Stimulated activated CD8-positive, alpha-beta memory T cell treated with anti-CD3 and anti-CD28 coated beads, Interleukin-2, amount 100 ng/mL, for 1 hour (primary cell): ENCODE measurements at places on chromosomes 16 and 17.

DNA sequence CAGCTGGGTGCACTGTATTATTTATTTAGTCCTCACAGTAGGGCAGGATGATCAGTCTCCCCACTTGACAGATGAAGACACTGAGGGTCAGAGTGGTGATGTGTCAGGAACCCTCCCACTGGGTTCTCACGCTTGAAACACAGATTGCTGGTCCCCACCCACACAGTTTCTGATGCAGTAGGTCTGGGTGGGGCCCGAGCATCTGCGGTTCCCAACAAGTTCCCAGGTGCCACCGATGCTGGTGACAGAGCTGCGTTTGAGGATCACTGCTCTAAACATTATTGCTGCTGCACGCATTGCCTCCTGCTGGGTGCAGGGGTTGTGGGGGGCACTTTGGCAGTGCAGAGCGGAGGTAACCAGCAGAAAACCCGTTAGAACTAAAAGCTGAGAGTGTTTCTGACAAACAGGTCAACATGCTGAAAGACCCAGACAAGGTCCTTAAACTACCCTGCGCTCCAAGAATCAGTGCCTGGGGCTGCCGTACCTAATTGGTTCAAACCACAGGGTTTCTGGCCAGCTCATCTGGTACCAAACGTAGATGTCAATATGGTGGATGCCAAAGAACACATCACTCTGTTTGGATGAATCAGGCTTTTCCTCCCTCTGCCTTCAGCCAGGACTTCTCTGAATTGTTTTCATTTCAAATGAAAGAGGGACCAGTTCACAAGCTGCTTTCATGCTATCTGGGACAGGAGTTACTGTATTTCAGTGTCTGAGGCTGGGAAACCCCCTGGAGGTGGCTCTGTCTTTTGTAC lies 76.0 kb downstream of the ABCC1 start:
- DNase-seq = no peak

GRCh38 chr16:66036184-66036583 lies 330.3 kb upstream of the CDH5 start:
- no peak for DNase-seq

DNA sequence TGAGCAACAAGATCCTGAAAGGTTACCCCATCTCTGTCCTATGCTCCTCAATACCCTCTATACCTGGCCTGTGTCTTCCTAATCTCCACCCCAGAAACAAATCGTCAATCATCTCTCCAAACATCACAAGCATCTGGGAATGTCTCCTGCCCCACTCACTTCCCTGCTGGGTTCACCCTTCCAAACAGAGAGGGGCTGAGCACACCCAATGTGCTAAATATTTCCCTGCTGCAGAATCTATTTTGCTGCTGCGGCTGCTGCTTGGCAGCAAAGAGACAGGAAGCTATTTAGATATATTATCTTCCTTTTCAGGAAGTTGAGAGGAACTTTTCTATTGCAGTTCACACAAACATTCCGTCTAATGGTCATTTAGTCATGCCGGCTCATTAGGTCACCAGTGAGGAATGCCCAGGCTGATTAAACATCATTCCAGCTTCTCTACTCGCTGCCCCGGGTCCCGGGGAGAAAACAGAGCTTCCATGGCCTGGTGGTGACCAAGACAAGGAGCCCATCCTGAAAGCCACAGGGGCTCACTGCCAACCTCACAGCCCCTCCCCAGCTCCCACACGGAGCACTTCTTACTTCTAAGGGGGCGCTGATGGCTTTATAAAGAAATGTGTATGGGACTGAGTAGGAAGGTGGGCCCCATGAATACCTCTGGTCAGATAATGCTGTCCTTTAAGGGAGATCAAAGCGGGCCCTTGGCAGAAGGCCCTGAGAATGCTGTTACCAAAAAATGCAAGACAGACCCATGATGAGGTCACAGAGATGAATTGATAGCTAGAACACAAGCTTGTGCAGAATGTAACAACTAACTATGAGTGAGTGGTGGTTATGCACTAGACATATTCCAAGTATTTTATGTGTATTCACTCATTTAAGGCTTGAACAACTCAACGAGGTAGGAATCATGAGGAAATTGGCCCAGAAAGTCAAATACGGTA lies 218.3 kb downstream of the SOX9 start:
- DNase-seq = no peak

DNA sequence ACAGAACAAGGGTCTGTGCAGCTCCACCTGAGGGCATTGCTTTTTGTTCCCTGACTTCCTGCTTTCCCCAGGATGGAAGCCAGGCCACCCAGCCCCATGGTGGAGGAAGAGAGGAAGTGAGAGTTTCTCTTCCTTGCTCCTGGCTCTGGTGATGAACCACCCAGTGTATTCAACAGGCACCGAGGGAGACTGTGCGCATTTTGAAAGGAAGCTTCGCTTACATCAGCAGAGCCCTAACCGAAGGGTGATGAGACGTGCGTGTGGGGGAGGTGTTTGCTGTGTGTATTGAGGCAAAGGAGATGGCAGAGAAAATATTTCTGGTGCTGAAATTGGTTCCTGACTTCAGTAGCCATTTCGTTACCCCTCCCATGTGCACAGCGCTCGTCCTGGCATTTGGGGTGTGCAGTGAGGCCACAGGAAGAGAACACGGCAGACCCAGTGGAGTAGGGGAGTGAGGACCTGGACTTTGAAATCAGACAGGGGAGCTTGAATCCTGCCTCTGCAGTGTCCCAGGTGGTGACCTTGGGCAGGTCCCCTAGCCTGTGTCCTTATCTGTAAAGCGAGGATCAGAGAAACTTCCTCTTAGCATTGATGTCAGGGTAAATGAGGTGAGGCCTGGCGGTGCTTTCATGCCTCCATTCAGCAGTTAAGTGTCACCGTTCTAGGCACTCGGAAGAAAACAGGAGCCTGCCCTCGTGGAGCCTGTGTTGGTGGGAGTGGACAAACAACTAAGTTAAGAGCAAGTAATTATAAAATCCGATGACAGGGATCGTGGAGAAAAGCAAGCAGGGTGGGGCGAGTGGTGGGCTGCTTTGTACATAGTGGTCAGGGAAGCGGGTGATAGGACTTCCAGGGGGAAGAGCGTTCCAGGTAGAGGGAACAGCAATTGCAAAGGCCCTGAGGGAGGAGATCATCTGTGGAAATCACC lies 7.4 kb downstream of the CMIP start:
- no peak for DNase-seq

GRCh38 chr16:17318238-17318637 lies 152.5 kb downstream of the XYLT1 start:
- no peak for DNase-seq

DNA sequence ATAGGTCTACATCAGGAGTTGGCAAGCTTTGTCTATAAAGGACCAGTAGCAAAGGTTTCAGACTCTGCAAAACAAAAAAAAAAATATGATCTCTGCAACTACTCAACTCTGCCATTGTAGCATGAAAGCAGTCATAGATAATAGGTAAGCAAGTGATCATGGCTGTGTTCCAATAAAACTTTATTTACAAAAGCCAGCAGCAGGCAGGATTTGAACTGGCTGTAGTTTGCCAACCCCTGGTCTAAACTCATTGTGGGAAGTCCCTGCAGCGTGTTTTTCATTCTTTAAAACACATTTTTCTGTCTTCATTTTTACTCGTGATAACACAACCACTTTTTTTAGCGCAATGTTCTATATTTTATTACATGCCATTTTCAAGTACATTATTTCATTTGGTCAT lies 127.5 kb upstream of the COX10 start:
- no peak for DNase-seq

DNA sequence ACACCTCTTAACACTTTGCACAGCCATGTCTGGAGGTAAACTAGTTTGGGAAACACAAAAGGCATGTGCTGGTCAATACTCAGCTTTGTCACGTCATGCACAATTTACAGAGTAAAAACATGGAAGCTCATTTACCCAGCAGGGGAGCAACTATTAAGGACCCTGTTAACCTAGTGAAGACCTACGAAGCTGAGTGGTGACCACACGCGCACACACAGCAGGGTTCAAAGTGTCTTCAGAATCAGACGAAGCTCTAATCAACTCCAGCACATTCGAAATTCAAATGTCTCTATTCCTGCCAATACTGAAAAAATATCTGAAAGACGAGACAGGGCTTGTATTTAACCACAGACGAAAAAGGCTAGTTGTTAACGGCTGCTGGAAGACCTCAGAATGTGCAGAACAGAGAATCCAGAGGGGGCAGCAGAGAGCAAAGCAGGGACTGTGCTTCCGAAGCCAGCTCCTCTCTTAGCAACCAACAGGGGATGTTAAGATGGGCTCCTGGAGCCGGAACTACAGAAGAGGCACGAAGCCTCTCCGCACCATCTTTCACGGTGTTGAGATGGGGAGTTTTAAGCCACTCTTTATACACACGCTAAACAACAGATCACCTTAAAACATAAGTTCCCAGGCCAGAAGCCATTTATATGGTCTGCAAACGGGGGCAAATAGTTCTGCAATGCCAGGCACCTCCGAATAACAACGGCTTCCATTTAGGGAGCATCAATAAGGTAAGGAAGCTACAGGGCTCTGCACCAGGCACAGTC lies 45.7 kb downstream of the CMTM4 start:
- DNase-seq = peak; percentile 58

- no peak for DNase-seq
These were observed 18.2 kb upstream of the KRT20 start for GRCh38 chr17:40903129-40903847.

DNA sequence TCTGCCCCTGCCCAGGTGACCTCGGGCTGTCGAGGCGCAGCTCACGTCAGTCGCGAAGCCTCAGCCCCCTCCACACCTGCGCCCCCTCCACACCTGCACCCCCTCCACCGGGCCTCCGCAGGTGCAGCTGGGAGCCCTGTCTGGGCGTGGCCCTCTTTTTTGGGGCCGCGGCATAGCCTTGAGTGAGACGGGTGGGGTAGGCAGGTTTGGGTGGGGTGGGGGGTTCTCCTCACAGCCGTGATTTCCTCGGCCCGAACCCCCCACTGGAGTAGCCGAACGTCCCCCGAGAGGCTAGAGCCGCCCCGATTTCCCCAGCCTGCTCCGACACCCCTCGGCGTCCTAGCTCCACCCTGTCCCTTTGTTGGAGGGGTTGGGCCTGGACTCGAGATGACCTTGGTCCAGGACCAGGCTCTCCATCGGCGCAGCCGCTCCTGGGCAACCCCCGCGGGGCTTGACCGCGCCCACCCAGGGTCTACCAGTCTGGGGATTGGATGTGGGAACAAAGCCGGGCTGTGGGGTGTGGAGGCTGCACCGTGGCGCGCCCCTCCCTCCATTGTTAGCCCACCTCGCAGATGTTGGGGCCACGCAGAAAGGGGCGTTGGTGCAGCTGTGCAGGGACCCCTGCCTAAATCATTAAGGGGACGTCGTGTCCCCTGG lies 626 bp downstream of the TUBB3 start:
- DNase-seq = no peak

GRCh38 chr17:55405600-55405999 lies 16.0 kb downstream of the MMD start:
- no peak for DNase-seq

- DNase-seq = no peak
These were observed 162.0 kb upstream of the ZKSCAN2 start for GRCh38 chr16:25419681-25420080.

DNA sequence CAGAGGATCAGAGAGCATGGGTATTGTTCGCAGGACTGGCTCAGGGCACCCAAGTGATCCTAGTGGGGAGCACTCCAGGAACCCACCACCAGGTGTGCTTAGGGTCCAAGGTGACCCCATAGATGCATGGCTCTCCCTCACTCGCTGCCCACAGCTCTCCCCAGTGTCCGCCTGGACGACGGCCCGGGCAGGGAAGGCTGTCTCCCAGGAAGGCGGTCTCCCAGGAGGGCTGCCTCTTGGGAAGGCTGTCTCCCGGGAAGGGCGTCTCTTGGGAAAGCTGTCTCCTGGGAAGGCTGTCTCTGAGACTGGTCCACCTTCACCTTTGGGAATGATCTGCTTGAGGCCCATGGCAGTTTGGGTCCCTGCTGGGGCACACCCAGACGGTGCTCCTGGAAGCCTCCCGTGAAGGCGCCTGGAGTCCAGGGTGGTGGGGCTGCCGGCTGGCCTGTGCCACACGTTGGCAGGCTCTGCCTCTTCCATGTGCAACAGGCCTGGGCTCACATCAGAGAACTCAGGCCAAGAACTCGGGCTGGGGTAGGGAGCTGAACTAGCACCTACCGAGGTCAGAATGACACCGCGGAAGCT lies 5.0 kb downstream of the ECI1 start:
- DNase-seq = no peak

DNA sequence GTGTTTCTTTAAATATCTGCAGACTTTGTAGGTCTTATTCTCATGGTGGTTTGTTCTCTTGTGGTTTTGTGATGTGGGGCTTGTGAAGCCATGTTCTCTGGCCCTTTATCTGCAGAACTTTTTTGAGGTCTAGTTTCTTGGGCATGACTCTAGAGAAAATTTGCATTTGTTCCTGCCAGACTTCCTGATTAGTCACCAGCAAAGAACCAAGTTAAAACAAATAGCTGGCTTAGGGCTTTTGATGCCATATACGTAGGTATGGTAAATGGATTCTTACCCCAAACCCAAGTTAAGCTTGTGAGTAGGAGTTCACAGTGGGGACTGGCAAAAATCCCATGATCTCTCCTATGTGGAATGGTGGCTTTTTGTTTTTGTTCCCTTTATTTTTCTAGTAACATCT lies 68.7 kb upstream of the IRX3 start:
- DNase-seq = no peak

DNA sequence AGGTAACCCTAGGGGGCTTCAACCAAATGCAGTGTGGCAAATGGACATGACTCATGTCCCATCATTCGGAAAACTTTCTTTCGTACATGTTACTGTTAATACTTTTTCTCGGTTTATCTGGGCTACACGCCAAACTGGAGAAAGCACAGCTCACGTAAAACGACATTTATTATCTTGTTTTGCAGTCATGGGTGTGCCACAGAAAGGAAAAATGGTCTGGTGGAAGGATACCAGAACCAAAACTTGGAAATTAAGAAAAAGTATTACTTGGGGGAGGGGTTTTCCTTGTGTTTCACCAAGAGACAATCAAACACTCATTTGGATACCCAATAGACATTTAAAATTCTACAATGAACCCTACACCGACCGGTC lies 23.6 kb downstream of the ALOX15B start:
- no peak for DNase-seq

- no peak for DNase-seq
These were observed 8.1 kb downstream of the TMEM235 start for GRCh38 chr17:78239489-78239931.

GRCh38 chr16:71354156-71354555 lies 4.4 kb upstream of the CALB2 start:
- DNase-seq = no peak

- DNase-seq = no peak
These were observed 17.7 kb downstream of the TAOK1 start for GRCh38 chr17:29407856-29408255.

- no peak for DNase-seq
These were observed 52.7 kb downstream of the IRX6 start for GRCh38 chr16:55376567-55377167.

- DNase-seq = no peak
These were observed 19.5 kb downstream of the IRF8 start for GRCh38 chr16:85918436-85918835.

- DNase-seq = peak; percentile 87
These were observed at the start of gene PRDM7 for GRCh38 chr16:90077240-90077756. Gene PRDM7 (minus strand): TSS chr16:90077331. CDS start chr16:90075910, 1,421 bp downstream.

DNA sequence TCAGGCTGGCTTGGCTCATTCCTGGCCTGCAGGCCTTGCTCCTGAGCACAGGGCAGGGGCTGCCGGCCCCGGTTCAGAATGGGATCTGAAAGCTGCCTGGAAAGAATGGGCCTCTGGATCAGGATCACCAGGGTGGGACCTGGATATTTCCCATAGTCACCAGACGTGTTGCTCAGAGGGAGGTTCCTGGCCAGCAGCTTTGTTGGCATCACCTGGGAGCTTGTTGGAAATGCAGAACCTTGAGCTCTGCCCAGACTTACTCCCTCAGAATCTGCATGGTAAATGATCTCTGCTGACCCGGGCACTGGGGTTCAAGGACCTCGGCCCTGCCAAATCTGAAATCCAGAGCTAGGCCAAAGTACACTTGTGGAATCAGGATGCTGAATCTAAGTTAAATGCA lies 29.5 kb upstream of the MED9 start:
- DNase-seq = no peak
